Uterus (tissue), 4 donors: ENCODE measurements at places on chromosomes 12 and 14.

- no peak for DNase-seq
These were observed 3.4 kb downstream of the GDF11 start for GRCh38 chr12:55746174-55746912.

DNA sequence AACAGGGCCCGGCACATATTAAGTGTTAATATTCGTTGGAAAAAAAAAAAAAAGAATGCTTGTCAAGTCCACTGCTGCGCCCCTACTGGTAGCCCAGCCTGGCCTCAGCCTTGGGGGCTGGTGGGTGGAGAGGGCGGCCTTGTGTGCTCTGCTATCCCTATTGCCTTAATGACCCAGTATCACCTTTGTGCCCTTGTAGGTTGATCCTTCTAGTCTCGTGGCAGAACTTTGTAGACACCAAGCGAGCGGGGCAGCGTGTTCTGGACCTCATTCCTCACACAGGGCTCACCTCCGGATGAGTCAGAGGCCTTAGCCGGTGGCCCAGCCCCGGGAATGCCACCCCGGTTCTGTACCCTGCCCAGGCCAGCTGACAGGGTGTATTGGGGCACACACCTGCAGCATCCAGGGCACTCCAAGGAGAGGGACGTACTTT lies 1.8 kb upstream of the RCOR1 start:
- peak; percentile 52 for DNase-seq

- DNase-seq, result no peak
These were observed 25.6 kb downstream of the KLC1 start for GRCh38 chr14:103654619-103655018.

DNA sequence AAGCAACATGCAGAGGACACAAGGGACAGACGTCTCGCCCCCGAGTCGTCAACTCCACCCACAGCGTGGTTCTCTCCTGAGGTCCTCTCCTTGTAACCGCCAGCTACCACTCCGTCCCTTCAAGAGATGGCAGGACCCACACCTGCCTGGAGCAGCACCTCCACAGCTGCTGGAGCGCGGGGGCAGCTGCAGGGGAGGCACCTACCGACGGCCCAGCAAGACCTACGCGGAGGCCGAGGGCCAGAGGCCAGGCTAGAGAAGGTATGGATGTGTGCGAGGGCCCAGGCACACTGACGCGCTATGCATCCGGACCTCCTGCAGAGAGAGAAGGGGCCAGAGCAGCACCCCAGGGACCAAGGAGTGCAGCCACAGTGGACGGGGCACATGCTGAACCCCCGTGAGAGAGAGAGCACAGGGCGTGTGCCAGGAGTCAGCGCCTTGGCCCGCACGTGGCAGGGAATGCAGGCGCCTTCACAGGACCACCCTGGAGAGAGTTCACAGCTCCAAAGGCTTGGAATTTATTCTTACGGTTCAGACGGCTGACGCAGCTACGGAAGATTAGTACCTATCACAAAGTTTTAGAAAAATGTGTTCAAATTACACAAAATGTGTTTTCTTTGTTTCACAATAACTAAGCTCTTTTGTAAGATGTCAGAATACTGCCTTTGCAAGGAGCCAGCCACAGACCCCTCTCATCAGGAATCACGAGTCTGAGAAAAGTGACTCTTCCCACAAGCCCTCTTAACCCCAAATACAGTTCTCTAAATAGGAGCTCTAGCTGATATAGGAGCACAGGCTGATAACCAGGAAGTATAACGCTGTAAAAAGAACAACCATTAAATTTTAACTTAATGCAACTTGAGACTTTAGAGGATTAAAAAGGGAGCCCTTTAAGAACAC lies 36.8 kb downstream of the CDC42BPB start:
- DNase-seq, result no peak

DNA sequence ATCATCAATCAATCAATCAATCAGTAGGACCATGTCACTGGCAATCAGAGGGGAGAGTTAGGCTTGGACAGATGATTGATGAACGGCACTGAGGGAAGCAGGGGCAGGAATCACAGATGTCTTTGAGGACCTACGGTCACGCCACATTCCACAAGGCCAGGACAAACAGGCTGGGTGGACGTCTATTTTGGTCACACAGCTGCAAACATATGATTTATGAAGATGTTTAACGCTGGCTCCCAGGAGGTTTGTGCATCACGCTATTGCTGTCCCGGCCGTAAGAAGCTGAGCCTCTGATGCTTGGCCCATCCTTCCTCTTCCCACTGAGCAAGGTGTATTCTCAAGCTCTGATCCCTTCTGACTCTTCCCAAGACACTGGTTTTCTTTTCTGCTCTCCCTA lies 160.8 kb downstream of the FOXN3 start:
- DNase-seq, result peak; percentile 26

DNA sequence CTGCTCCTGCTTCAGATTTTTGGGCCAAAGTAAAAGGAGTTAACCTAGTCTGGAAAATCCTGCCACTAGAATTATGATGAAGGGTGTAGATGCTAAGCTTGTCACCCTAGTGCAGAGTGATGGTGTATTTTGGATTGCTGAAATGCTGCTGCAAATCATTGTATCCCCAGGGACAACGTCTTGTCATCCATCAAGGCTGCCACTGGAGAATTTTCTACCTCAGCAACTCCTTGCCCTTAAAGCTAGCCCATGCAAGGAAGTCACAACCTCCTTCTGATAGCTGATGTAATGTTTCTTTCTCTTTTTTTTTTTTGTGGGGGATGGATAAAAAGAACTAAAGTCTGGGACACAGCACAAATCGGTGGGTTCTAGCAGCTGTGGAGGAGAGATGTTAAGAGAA lies 139.4 kb upstream of the FRMD6 start:
- no peak for DNase-seq

GRCh38 chr12:24913130-24913529 lies 35.8 kb downstream of the BCAT1 start:
- DNase-seq, result no peak
